Karpas-422 (cell line): ENCODE measurements at places on chromosomes 1 and 21. TPM values are rescaled to one million over a fixed set of nuclear protein-coding genes. Genes with fewer than 3 reads are reported as not detected.
A peak's percentile ranks its signal among the peaks of the same experiment; 100 is the strongest.

- no peak for DNase-seq
Observed at GRCh38 chr1:196393742-196394141, 214.5 kb downstream of the KCNT2 start.

- DNase-seq, result no peak
Observed at GRCh38 chr1:235069577-235070563, 58.8 kb downstream of the TOMM20 start.

DNA sequence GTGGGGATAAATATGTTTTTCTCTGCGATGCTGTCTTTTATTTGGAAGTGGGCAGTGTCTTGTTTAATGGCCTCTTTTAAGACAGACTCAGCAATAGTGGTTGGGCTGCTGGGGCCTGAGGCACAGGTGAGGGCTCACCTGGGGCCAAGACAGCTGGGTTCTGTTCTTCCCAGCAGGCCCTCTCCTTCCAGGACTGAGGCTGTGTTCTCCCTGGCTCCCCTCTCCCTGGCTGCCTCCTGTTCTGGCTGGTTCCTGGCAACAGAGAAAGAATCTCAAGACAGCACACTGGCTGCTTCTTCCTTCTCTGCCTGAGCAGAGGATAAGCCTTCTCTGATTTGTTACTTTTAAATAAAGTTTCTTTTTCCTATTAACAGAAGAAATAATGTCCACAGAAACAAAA is 7.4 kb upstream of the GRHL3 start:
- DNase-seq, result no peak

- DNase-seq, result peak; percentile 40
Observed at GRCh38 chr1:158274797-158275196, 14.9 kb upstream of the CD1C start.

- no peak for DNase-seq
Observed at GRCh38 chr1:82485591-82486369, 685.0 kb downstream of the ADGRL2 start.

- no peak for DNase-seq
Observed at GRCh38 chr1:29123887-29124365, at the start of gene TMEM200B. TMEM200B (minus strand) TSS chr1:29123903; CDS start chr1:29121828, 2,075 bp downstream.

- DNase-seq, result no peak
Observed at GRCh38 chr21:18350216-18350615, 53.4 kb downstream of the TMPRSS15 start.

- DNase-seq, result peak; percentile 46
Observed at GRCh38 chr1:226628612-226629155, 80.1 kb downstream of the STUM start.

DNA sequence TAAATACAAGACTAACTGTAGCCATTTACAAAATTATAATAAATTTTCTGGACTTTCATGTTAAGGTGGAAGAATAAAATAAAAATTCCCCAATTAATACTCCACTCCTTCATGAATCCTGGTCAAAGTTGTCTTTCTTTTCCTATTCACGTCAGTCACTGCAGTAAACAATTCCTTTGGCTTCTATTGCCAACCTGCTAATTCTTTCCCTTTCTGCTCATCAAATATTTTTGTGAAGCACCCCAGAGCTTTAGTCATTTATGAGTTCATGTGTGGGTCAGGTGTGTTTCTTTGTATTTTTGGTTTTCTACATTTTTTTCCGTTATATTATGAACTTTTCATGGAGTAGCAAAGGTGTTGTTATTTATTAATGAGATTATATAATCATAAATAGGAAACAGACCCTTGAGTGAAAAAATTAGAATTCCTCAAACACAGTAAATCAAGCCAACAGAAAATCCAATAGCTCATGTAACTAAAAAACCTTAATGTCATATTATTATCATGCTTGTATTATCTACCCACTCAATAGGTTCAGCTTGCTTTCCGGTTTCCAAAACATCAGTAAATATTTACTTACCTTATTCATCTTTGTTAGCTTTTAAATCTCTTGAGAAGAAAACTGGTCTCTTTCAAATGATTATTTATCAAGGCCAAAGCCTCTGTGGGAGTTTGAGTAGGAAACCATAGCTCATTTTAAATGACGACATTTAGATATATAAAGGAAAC is 29.6 kb upstream of the PLA2G4A start:
- no peak for DNase-seq

DNA sequence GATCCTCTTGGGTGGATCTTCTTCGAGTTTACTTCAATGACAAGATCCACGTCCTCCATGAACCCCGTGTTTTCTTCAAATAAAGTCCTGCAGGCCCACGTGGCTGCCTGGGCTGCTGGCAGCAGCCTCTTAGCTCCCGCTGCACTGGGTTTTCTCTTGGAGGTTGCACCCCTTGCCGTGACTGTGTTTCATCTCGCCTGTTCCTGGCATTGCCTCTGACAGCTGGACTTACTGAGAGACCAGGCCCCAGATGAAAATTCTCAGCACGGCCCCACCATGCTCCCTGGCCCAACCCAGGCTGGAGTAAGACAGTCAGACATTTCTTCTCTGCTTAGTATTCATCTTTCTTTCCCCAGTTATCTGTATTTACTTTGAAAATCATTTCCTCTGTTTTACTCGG is 274.8 kb upstream of the RUNX1 start:
- no peak for DNase-seq

DNA sequence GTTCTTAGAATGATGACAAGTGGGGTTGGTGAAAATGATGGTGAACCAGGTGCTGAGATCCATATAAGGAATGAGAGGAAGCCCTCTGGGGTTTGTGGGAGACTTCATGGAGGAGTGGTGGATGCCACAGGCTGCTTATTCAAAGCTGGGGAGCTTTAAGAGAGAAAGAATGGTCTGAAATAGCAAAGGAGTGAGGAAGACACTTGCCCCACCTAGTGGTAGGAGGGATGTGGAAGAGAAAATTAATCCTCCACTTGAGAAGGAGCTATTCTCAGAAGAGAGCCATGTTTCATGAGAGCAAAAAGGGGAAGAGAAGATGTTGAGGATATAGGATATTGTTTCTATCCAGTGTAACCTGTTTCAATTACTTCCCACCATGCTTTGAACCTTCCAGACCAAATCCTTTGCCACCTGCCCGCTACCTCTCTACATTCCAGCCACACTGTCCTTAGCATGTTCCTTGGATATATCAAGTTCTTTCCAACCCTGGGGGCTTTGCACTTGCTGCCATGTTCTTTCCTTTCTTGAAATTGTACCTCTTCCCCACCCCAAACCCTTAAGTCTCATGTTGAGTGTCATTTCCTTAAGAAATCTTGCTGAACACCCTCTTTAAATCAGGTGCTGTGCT is 19.6 kb upstream of the ZNF648 start:
- peak; percentile 74 for DNase-seq

GRCh38 chr1:7646164-7646563 is 124.9 kb upstream of the VAMP3 start:
- no peak for DNase-seq

DNA sequence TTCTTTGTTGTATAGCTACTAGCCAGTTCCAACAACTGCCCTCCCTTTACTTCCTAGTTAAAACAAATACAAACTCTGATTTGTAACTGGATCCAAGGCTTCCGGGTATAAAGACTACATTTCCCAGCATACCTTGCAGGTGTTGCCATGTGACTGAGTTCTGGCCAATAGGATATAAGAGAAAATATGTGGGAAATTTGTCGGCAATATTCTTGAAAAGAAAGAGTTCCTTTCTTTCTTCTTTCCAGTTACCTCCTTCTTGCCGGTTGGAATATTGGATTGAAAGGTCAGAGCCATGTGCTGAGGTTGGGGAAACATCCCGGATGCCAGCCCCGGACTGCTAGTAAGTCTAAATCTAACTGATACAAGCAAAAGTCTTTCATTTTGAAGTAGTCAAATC is 23.0 kb upstream of the ZBTB40 start:
- DNase-seq, result peak; percentile 81

DNA sequence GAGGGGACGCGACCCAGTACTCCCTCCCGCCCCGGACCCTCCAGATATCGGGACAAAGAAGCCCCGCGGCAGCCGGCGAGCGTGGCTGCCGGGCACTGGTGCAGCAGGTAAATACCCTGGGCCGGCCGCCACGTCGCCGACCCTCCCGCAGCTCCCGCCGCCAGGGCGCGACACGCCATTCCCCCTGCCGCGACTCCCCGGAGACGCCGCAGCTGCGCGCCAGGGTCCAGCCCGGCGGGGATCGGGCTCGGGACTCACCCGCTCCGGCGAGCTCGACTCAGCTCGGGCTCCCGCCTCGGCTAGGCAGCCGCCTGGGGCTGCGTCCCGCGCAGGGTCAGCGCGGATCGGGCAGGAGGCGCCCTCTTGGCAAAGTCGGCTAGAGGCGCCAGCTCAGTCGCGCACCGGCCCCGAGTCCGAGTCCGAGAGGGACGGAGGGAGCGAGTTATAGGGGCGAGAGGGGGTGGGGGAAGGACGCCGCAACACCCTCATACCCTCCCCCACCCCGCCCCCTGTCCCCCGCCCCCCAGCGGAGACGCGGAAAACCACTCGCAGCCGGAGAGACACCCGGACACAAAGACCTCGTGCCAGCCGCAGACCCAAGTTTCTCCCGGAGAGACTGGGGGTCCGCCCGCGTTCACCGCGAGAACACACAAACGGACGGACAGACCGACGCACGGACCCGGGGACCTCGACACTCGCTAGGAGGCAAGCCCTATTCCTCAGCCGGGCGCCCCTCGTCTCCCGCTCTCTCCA is 985 bp downstream of the SYT6 start:
- DNase-seq, result no peak

DNA sequence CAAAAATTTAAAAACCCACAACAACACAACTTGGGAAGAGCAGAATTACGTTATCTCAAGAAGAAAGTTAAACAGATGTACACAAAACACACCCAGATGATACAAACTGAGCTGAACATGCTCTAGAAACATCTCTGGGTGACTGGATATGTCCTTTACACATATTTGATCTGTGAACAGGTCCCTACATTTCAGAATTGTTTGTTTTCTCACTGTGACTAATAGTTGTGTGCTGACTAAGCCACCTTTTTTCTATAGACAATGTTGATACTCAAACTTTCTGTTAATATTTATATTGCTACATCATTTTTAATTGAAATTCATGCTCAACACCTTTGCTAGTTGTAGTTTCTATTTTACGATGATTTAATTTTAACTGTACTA is 1.0 kb upstream of the F11R start:
- no peak for DNase-seq

- peak; percentile 20 for DNase-seq
Observed at GRCh38 chr1:23478896-23479665, 4.9 kb downstream of the ASAP3 start.

- DNase-seq, result no peak
Observed at GRCh38 chr1:216462066-216462775, 39.0 kb upstream of the USH2A start.

DNA sequence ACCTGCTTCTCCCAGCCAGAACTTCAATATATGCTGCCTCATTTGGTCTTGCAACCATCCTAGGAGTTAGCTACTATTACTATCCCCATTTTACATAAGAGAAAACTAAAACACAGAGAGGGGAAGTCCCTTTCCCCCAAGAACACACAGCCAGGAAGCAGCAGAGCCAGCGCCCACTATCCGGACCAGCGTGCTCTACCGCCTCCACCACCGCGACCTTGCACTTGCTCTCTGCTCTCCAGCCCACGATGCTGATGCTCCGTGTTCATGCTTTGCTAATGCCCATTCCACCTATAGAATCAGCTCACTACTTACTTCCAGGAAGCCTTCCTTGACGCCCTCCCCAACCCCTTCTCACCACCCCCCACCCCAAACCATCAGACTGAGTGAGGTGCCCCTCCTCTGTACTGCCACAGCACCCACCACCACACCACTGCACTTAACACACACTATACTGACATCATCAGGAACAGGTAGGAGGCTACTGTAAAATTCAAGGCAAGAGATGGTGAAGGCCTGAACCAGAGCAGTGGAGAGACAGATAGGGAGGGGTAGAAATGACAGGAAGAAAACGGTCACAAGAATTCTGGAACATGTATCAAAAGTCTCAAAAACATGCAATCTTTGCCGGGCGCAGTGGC is 9.4 kb downstream of the TMEM53 start:
- DNase-seq, result no peak

GRCh38 chr1:91608876-91609275 is 108.2 kb downstream of the CDC7 start:
- no peak for DNase-seq

DNA sequence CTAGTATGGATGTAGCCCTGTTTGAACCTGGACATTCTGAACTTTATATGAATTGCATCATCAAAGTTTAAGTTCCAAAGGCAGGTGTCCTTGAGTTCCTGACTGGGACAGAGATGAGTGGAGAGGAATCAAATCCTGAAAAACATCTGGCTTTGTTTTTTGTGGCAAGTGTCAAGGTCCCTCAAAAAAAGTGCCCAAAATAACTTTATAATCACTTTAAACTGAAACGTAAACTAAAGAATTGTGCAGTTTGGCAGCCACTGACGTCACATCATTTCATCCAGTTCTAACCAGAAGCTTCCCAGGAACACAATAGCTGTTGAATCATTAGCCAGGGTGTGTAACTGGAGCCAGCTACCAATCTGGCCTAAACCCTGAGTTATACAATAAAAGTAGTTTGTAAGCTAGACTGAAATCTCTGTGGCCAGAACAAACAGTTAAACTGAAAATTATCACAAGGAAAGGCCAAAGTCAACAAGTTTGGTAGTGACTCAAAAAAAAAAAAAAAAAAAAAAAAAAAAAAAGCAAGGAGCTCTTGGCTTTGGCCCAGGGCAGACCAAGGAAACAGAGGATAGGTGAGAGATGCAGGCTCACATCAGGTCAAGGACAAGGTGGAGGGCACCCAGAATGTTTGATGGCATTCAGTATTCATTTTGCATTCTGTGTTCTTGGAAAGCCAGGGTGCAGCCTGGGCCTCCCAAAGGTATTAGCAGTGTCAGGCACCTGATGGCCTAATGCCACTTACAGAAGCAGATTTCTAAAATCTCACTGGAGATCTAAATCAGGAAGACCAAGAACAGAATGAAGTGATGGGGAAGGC is 74.3 kb downstream of the TNFSF18 start:
- DNase-seq, result no peak

DNA sequence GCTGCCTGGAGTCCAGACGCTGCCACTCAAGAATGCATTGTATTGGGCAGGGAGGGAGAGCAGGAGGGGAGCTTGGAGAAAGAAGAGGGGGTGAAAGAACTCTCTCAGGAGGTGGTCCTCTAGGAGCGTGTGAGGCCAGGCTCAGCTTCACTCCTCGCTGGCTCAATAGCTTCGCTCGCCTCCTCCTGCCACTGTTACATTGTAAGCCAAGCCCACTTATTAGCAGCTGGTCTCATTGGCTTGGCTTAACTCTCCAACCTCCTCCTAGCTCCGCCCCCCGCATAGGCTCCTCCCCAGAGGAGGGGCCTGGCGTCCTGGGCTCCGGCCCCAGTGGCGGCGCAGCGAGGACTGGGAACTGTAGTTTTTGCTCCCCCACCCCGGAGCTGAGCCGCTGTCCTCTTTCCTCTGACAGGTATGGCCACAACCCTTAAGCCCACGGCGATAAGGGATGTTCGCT is at the start of gene KCNN3:
Gene KCNN3 (minus strand): TSS at position 167 of the 457 bp plus-strand sequence. CDS start 317 bp downstream, outside the sequence.
- DNase-seq, result peak; percentile 98

Gene RUNX3
- total RNA-seq, result 35.2 and 36.6 TPM in 2 replicates

Gene MMEL1
- not detected in 2 replicates for total RNA-seq

Gene OLFM3
- total RNA-seq, result not detected in 2 replicates

Gene SH3D21
- 8.2 and 16.4 TPM in 2 replicates for total RNA-seq

Gene ACBD3
- total RNA-seq, result 20.6 and 25.2 TPM in 2 replicates

Gene CPTP
- total RNA-seq, result 35.0 and 74.7 TPM in 2 replicates

Gene SLC27A3
- total RNA-seq, result 4.4 and 18.1 TPM in 2 replicates

Gene EXO1
- 9.8 and 14.2 TPM in 2 replicates for total RNA-seq
